Endodermal cell (in vitro differentiated cells): ENCODE measurements at places on chromosomes 13 and 19. TPM values are rescaled to one million over a fixed set of nuclear protein-coding genes. Genes with fewer than 3 reads are reported as not detected.

Gene ZNF560
- total RNA-seq: not detected in 3 replicates

Gene IGFL2
- 0.84 TPM in 1 of 3 replicates, not detected in the others for total RNA-seq

Gene FBXO46
- 32.4 to 40.1 TPM (median 36.5 TPM) in 3 replicates for total RNA-seq

Gene IFT88
- 12.2 and 15.2 TPM in 2 replicates for total RNA-seq

Gene LHFPL6
- 2.3 and 2.8 TPM in 2 replicates for total RNA-seq

GRCh38 chr13:21014502-21015170 lies 46.8 kb downstream of the LATS2 start:
- no peaks in the 10 kb centered on the region for H3K27me3 ChIP-seq
- DNase-seq: no peak
- peaks cover 14% of the 10 kb centered on the region for H3K36me3 ChIP-seq
- H3K4me3 ChIP-seq: no peak overlapping the region
- H3K27ac ChIP-seq: no peak overlapping the region

DNA sequence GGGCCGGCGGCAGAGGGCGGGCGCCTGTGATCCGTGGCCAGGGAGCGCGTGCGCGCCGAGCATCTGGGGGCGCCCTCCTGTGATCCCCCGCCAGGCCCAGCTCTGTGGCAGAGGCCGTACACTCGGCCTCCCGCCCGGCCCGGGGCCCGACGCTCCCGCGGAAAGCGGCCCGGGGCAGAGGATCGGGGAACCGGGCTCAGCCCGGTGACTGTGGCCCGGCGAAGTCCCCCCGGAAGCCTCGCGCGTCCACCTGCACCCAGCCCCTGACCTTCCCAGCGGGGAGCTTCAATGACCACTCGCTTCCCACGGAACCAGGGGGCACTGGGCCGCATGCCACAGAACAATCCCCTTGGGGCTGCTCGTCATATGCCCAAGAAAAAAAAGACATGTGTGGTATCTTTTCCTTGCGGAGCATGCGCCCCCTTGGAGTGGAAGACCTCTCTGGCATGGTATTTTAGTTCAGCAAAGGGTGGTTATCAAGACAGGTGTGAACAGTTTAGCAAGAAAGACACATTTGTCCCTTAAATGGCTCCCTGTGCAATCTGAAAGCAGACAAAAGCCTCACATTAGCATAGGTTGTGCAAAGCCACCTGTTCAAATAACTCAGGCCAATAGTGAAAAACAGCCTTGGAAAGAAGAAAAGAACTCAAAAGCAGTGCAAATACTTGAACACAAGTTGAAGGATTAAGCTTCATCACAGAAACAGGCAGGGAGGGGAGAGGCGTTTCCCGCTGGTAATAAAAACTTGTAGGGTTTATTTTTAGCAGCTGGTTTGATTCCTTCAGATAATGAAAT lies 290.9 kb upstream of the SOX21 start:
- H3K4me3 ChIP-seq: peak overlapping the region; percentile 23
- peak; percentile 57 for DNase-seq
- no peaks in the 10 kb centered on the region for H3K36me3 ChIP-seq
- H3K27ac ChIP-seq: no peak overlapping the region
- peaks cover 11% of the 10 kb centered on the region for H3K27me3 ChIP-seq
- H3K4me1 ChIP-seq: no peaks in the 10 kb centered on the region

GRCh38 chr19:15587663-15588062 lies 27.4 kb upstream of the CYP4F8 start:
- H3K27ac ChIP-seq: no peak overlapping the region
- no peaks in the 10 kb centered on the region for H3K27me3 ChIP-seq
- DNase-seq: no peak
- H3K36me3 ChIP-seq: no peaks in the 10 kb centered on the region
- H3K4me3 ChIP-seq: no peak overlapping the region

- H3K4me3 ChIP-seq: no peak overlapping the region
- no peak overlapping the region for H3K27ac ChIP-seq
- no peaks in the 10 kb centered on the region for H3K4me1 ChIP-seq
- no peaks in the 10 kb centered on the region for H3K36me3 ChIP-seq
Measured at GRCh38 chr19:7590256-7590655, 5.4 kb upstream of the CAMSAP3 start.

- H3K4me3 ChIP-seq: no peak overlapping the region
- no peaks in the 10 kb centered on the region for H3K27me3 ChIP-seq
- peak overlapping the region; percentile 81 for H3K27ac ChIP-seq
- H3K36me3 ChIP-seq: peaks cover 76% of the 10 kb centered on the region
- DNase-seq: no peak
Measured at GRCh38 chr19:8487137-8487851, 15.1 kb downstream of the PRAM1 start.

GRCh38 chr19:28301961-28302360 lies 911.0 kb downstream of the UQCRFS1 start:
- H3K36me3 ChIP-seq: no peaks in the 10 kb centered on the region
- H3K4me3 ChIP-seq: no peak overlapping the region
- no peak for DNase-seq
- no peak overlapping the region for H3K27ac ChIP-seq

- DNase-seq: no peak
- H3K4me3 ChIP-seq: peak overlapping the region; percentile 50
- H3K4me1 ChIP-seq: peaks cover 4% of the 10 kb centered on the region
- H3K27me3 ChIP-seq: no peaks in the 10 kb centered on the region
Measured at GRCh38 chr13:67855741-67856238, 625.7 kb upstream of the PCDH9 start.

GRCh38 chr19:55116232-55116858 lies 1.1 kb downstream of the PPP1R12C start:
- no peaks in the 10 kb centered on the region for H3K27me3 ChIP-seq
- no peaks in the 10 kb centered on the region for H3K4me1 ChIP-seq
- H3K4me3 ChIP-seq: peak overlapping the region; percentile 86

GRCh38 chr13:23871616-23872220 lies 17.5 kb downstream of the MIPEP start:
- no peak overlapping the region for H3K4me3 ChIP-seq
- peaks cover 4% of the 10 kb centered on the region for H3K36me3 ChIP-seq
- no peak for DNase-seq
- peaks cover 2% of the 10 kb centered on the region for H3K4me1 ChIP-seq

- no peaks in the 10 kb centered on the region for H3K27me3 ChIP-seq
- no peak overlapping the region for H3K27ac ChIP-seq
- H3K4me1 ChIP-seq: no peaks in the 10 kb centered on the region
- no peak overlapping the region for H3K4me3 ChIP-seq
Measured at GRCh38 chr19:36103842-36104552, 6.9 kb upstream of the OVOL3 start.

DNA sequence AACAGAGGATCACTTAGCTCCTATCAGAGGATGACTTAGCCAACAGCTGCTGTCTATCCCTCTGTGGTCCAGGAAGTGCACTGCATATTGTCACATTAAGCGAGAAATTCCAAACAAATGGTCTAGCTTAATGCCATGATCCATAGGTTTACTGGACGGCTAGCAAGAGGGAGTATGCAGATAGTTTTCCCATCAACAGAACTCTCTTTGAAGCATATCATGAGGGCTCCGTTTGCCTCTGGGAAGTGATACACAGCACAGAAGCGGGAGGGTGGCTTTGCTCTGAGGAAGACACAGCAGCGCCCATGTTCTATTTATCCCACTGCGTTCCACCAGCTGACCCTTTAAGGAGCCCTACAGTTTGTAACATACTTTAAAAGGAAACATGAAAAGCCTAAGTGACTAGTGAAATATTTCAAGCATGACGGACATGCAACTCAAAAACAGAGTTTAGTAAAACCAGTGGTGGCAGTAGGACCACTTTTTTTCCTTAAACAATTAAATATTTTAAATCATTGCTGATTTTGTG lies 52.7 kb downstream of the COL4A1 start:
- peaks cover 41% of the 10 kb centered on the region for H3K36me3 ChIP-seq
- no peaks in the 10 kb centered on the region for H3K27me3 ChIP-seq
- no peak overlapping the region for H3K27ac ChIP-seq

- peaks cover 12% of the 10 kb centered on the region for H3K4me1 ChIP-seq
- H3K27ac ChIP-seq: no peak overlapping the region
- H3K4me3 ChIP-seq: no peak overlapping the region
- peak; percentile 26 for DNase-seq
Measured at GRCh38 chr19:46607448-46607841, 6.3 kb downstream of the CALM3 start.

- no peak for DNase-seq
- H3K36me3 ChIP-seq: peaks cover 13% of the 10 kb centered on the region
- H3K4me1 ChIP-seq: peaks cover 9% of the 10 kb centered on the region
- H3K27ac ChIP-seq: no peak overlapping the region
- no peaks in the 10 kb centered on the region for H3K27me3 ChIP-seq
Measured at GRCh38 chr19:39410831-39411080, 1.7 kb upstream of the PLEKHG2 start.

DNA sequence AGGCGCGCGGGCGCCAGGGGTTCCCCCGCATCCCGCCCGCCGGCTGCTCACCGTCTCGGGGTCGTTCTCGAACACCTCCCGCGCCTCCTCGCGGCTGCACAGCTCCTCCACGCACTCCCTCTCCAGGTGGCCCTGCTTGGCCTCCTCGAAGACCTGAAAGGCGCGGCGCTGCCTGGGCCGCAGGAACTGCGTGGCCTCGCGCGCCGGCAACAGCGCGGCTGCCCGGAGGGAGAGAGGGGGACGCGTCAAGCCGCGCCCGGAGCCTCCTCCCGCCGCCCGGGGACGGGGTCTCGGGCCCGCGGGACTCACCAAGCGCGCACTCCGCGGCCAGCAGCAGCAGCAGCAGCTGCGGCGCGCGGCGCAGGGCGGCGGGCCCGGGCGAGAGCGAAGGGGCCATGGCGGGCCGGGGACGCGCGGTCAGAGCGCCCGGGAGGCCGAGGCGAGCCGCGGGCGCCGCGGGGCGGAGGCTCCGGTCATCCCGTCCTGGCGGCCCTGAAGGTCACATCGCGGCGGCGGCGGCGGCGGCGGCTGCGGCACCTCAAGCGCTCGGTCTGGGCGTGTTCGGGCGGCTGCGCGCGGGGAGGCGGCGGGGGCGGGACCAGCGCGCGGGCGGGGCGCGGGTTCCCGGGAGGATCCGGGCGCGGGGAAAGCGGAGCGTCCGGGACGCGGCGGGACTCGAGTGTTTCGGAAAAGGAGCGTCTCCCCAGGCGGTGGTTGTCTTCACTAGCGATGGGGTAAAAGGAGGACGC lies at the start of gene GAS6:
Gene GAS6, minus strand, starts transcription at position 553 of the 749 bp plus-strand sequence. Its CDS starts 156 bp downstream, at position 397.
- peak; percentile 78 for DNase-seq
- H3K27me3 ChIP-seq: peaks cover 28% of the 10 kb centered on the region
- peaks cover 19% of the 10 kb centered on the region for H3K4me1 ChIP-seq
- peak within 1 kb of the TSS; percentile 82 for H3K4me3 ChIP-seq
- H3K27ac ChIP-seq: no peak within 1 kb of the TSS

DNA sequence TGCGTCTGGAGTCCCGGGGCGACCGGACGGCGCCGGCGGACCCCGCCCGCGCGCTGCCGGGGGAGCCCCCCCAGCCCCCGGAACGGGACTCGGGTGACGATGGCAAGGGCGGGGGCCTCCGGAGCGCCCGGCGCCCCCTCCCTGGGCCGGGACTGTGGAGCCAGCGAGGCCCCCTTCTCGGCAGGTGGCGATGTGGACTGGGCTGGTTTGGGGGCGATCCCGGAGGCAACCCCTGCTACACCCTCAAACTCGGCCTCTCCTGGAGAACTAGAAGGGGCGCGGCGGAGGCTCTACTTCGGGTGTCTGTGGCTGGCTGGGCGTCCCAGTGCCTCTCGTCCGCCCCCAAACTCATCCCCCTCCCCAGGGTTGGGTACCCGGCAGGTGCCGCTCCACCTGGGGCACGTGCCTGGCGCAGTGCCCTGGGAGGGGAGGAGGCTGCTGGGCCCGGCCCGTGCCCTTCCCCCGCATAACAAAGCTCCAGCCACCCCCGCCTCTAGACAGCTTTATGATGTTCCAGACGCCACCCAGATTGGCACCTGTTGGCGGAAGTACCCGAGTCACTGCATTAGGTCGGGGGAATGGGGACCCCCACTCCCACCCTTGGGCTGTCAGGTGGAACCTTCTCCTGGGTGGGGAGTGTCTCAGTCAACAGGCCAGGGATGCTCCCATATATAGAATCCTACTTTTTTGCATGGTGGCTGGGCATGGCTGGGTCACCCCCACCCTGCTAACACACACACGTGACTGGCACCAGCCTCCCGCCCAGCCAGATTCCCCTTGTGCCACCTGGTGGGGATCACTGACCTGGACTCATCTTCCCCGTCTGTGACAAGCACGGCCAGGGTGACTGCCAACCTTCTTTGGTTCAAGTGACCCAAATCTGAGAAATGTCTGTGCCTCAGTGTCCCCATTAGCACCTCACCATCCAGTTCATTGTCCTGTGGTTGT lies 722 bp downstream of the PKN1 start:
- DNase-seq: peak; percentile 62
- no peaks in the 10 kb centered on the region for H3K27me3 ChIP-seq
- H3K27ac ChIP-seq: no peak overlapping the region
- no peaks in the 10 kb centered on the region for H3K4me1 ChIP-seq
- peaks cover 8% of the 10 kb centered on the region for H3K36me3 ChIP-seq
